Stimulated activated CD4-positive, alpha-beta T cell treated with anti-CD3 and anti-CD28 coated beads, Interleukin-1b, Interleukin-23, amount 100 ng/mL, for 1 hour (primary cell): ENCODE measurements at places on chromosomes 4 and X.
A peak's percentile ranks its signal among the peaks of the same experiment; 100 is the strongest.

DNA sequence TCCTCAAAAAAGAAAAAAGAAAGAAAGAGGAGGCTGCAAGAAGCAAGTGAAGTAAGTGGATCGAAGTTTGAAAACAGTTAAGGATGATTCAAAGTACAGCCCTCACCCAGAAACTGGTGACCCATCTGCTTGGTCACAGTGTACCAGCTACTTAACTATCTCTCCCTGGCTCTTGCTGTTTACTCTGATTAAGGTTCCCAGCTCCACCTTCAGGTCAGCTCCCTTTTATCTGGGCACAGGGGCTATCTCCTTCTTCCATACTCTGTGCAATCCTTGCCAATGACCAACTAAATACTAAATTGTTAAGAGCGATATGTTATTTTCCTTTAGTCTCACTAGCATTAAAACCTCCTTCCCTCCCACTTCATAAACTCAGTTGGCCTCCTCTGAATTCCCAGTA is 81.5 kb upstream of the SMIM10 start:
- no peak for DNase-seq

GRCh38 chr4:150828159-150828558 is 186.9 kb downstream of the LRBA start:
- DNase-seq = no peak

GRCh38 chrX:133307637-133308498 is 89.7 kb upstream of the TFDP3 start:
- DNase-seq = no peak

- DNase-seq = no peak
These were observed 1928.2 kb upstream of the TENM3 start for GRCh38 chr4:180314972-180315371.

DNA sequence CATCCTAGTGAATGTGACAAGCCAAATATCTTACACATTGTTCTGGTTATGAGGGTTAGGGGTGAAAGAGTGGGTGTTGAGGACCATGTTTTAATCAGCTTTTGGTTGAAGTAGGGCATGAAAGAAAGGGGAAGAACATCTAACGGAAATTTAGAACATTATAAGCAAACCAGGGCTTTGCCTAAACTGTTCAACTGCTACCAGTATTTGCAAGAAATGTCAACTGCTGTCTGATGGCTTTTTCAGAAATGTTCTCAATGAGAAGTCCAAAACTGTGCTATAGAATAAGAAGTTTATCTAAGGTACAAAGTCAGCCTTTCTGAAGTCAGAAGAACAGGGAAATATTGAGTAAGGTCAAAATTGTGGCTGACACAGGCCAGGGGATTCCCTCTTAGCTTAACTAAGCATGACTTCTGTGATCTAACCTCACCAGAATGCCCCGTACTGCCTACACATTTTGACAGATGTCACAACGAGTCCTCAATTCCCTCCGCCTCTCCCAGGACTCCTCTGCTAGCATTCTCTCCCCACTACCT is 67.1 kb downstream of the DTHD1 start:
- DNase-seq = no peak

GRCh38 chr4:185709802-185710486 is 102.0 kb downstream of the SORBS2 start:
- no peak for DNase-seq

DNA sequence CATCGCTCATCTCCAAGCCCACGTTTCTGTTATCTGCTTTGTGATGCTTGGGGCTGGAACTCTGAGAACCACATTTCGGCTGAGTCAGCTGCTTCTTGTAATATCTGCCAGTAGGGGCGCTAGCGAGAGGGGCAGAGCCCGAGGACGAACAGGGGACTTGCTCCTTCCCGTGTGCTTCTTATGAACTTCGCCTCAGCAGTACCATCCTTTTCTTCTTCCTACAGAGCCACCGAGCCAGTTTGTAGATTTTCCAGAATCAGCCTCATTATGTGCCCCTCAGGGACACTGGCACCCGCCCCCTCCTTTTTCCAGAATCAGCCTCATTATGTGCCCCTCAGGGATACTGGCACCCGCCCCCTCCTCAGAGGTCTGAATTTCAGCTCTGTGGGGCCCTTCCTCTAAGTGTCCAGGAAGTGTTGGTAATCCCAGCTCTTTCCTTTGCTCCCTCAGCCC is 441.7 kb upstream of the RASGEF1B start:
- peak; percentile 33 for DNase-seq

DNA sequence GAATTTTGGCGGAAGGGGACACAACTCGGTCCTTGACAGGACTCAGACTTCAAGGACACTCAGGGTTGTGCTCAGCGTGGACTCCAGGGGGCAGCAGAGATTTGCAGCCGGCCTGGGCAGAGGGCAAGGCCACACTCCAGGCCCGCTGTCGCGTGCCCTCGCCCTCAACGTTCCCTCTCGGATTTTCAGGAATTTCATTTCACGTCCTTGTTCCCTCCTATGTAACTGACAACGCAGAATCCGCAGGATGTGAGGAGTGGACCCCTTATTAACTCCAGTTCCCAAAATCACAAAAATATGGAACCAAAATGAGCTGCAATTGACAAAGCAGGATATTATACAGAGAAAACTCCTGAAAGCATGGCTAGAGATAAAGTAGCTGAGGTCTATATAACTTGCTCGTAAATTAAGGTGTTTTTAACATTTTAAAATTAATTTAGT is 21.0 kb upstream of the DCTD start:
- DNase-seq = peak; percentile 51

DNA sequence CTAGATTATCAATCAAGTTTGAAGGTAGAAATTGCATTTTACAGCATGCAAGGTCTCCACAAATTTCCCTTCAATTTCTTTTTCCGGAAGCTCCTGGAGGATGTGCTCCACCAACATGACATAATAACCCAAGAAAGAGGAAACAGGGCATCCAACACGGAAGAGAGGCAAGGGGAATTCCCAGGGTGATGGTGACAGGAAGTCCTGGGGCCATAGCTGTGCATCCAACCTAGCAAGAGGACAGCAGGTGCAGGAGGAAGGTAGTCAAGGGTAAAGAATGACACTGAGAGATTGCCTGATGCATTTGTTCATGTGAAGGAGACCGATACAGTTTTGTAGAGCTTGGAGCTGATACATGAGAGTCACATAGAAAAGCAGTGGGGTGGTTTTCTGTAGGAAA is 115.7 kb upstream of the LSM6 start:
- DNase-seq = no peak

DNA sequence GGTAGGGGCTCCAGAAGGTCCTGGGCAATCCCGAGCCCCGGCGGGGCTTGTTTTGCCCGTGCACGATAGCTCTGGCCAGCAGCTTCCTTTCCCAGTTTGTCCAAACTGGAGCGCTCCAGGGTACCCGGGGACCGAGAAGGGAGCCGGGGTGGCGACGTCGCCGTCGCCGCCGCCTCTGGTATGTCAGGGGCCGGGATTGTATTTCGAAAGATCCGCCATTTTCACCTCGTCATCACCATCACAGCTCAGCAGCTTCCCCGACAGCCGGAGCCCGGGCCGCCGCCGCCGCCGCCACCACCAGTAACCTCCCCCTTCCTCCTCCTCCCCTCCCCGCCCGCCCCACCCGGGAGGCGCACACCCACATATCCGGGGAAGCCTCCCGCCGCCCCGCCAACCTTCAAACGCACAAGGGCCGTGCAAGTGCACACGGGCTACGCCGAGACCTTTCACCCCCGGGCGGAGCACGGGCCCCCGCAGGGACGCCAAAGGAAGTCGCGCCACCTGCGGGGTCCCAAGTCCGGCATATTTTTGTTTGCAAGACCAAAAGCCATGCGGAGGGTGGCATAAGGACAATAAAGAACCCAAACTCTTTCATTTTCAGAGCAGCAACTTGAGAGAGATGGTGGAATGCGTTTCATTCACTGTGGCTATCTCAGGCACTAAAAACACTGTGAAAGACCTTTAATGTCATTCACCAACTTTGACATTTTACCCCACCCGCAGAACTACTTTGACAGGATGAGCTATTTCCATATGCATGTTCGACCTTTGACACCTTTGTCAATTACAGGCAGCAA is at the start of gene LIN54:
Gene LIN54, minus strand, starts transcription at position 302 of the 797 bp plus-strand sequence. CDS start 25,979 bp downstream, outside the sequence.
- peak; percentile 69 for DNase-seq

GRCh38 chr4:184059099-184059498 is 154.0 kb downstream of the STOX2 start:
- DNase-seq = no peak

DNA sequence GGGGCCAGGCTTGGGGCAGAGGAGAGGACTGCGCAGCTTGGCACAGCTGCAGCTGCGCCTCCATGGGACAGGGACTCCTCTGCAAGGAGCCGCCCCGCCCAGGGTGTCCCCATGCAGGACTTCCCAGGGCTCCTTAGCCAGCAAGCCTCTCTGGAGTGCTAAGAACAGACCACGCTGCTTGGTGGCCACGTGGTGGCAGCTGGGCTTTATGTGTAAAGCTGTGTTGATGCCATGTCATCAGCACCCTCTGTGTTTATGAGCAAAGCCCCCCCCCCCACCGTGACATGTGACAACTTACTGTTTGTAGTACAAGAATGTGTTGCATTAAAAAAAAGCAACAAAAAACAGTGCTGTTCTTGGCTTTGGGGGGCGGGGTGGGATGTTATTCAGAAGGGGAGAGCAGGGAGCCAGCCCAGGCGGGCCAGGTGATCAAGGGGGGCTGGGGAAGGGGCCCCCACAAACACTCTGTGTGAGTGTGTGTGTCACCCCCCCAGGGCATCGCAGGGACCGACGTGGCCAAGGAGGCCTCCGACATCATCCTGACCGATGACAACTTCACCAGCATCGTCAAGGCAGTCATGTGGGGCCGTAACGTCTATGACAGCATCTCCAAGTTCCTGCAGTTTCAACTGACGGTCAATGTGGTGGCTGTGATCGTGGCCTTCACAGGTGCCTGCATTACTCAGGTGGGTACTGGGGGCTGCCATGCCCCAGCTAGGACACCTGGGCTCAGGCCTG is 40.3 kb downstream of the ATP2B3 start:
- no peak for DNase-seq

DNA sequence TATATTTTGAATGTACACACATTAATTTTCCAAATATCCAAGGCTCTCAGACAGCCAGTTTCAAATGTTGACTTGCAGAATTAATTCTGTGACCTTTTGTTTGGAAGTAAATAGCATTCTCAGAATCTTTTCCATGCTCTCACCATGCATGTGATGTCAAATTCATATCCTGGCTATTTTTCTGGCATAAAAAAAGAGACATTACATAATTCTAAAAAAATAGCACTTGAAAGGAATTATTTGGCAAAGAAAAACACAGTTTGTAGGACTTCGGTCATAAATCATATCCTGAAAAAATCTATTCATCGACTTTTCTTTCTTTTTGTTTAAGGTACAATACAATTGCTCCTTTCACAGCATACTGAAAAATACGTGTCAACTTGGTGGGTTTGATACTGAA is 111.2 kb downstream of the GLRA3 start:
- DNase-seq = no peak

DNA sequence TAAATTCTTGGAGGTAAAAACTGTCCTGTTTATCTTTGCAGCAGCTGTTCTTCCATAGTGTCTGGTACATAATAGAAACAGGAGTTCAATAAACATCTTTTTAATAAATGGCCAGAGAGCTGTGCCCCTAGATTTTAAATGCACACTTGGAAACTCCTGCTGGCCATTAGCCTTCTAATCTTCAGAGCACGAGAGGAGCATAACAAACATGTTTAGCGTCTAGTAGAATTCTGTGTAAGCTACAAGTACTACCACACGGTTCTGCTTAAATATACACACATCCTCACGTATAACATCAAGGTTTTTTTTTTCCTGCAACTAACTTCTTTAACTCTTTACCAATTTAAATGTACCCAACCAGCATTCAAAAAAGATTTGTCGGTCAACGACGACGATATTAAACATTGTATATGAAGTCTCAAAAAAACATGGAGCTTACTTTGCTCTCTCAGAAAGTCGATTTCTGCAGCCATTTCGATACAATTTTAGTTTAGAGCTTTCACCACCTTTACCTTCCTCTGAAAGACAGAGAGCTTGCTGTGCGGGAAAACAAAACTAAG is 628 bp downstream of the SCLT1 start:
- DNase-seq = no peak

- DNase-seq = no peak
These were observed 3.5 kb upstream of the MAD2L1 start for GRCh38 chr4:120070196-120070595.

GRCh38 chr4:102522031-102522440 is 20.9 kb downstream of the NFKB1 start:
- no peak for DNase-seq

DNA sequence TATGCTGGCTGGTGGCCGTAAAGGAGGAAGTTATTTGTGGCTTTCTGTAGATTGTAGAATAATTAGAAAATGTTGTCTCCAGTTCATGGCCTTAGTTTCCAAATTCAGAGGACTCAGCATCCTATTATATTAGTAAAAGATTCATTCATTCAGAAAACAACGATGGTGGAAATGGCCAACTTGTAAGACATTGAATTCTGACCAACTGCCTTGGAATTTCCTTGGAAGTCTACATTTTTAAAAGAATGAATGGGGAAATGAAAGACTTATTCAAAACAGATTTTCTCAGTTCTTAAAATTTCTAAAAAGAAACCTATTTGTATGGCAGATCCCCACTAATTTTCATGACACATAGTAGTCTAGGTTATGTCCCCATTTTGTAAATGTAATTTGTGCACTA is 561.5 kb downstream of the ANKRD50 start:
- no peak for DNase-seq

- DNase-seq = no peak
These were observed 72.6 kb upstream of the ARHGAP24 start for GRCh38 chr4:85402371-85402770.

DNA sequence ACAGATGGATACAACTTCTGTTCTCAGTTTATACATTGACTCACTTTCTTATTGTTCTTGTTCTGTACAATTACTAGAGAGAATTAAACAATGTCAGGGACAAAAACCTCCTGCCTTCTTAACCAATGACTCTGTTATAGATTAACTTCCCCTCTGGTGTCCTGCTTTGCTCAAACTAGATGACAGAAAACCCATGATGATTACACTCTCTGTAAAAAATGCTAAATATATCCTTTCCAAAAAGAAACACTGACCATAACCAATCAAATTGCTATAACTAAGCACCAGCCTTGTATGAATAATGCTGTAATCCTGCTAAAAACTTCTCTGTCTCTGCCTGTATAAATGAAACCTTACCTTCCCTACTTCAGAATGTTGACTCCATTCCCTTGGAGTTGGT is 29.8 kb upstream of the IL13RA2 start:
- DNase-seq = no peak

DNA sequence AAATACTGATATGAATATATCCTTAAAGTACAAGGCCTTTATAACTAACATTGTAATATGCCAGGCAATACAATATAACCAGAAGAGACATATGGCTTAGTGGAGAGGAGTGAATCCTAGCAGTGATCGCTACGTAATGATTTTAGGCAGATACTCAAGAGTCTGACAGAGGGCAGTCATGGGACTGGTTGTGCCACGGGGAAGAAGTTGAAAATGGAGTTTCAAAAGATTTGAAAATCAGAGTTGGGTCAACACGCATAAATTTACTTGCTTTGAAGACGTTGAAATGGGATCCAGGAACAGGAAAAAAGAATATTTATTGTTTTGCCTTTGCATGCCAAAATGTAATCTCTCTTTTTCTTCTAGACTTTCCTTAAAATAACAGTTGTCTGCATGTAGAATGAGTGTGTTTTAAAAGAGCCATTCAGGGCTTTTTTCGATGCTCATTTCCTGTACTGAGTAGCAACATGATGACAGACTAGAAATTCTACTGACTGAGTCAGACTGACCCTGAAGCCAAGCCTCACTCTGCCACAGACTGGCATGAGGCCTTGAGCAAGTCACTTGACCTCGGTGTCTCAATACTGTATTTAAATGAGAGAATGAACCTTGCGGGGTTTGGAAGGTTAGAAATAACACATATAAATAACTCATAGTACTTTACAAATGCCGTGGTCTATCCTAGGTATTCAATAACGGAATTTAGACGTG is 8.1 kb upstream of the SMS start:
- no peak for DNase-seq

- DNase-seq = no peak
These were observed at the start of gene ZIC3 for GRCh38 chrX:137565921-137566745. Gene ZIC3 (plus strand): TSS chrX:137566127. CDS start chrX:137566692, 565 bp downstream.
